ENCODE measurements at places on chromosomes 13 and 19. TPM values are rescaled to one million over a fixed set of nuclear protein-coding genes. Genes with fewer than 3 reads are reported as not detected.

Gene CGB7
- total RNA-seq, result not detected

DNA sequence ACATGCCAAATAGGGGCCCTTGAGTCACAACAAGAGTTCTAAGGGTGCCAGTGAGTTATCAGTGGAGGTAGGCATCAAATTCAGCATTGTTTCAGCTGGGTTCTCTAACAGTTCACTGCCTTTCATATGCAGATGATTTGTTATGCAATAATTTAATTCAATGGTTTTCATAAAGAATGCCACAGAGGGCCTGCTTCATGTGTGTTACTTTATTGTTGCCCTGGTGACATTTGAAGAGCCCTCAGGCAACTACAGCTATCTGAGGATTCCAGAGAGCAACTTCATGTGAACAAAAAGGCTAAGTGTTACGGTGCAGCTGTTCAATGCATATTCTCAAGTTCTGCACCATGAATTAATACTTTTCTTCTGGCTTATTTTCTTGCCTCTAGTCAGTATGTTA is 43.1 kb upstream of the STARD13 start:
- DNase-seq, result no peak

- no peak for DNase-seq
Measured at GRCh38 chr19:5436106-5436947, 18.9 kb upstream of the ZNRF4 start.

GRCh38 chr19:34397853-34398252 is 6.3 kb upstream of the PDCD2L start:
- no peak for DNase-seq
